Lower leg skin (tissue), 4 donors: ENCODE measurements at places on chromosomes 4 and X.

GRCh38 chr4:76585272-76585671 lies 150.2 kb downstream of the SHROOM3 start:
- no peak for DNase-seq

DNA sequence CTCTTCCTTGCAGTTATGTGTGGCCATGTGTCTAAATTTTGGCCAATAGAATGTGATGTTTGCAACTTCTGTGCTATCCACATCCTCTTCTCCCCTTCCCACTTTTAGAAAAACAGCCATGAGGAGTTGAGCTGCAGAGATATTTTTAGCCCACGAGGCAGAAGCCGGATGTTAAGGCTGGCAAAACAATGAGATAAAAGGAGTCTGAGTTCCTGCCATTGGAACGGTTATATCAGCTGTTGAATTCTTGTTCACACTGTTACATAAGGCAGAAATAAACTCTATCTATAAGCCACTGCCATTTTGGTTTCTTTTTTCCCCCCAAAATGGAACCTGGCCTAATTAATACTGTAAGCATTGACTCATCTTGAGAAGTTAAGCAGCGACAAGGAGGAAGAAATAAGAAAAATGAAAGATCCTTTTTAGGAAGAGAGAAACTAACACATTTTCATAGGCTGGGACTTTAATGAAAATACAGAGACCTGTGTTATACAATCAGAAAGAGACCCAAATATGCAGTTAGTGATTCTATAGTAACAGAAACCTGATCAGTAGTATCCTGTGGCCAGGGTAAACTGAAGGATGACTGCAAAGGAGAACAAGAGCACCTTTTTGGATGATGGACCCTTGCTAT lies 200.5 kb downstream of the INPP4B start:
- no peak for DNase-seq

- no peak for DNase-seq
Measured at GRCh38 chr4:168707205-168707604, 210.4 kb downstream of the PALLD start.

- no peak for DNase-seq
Measured at GRCh38 chr4:121421594-121421993, 40.8 kb upstream of the QRFPR start.

DNA sequence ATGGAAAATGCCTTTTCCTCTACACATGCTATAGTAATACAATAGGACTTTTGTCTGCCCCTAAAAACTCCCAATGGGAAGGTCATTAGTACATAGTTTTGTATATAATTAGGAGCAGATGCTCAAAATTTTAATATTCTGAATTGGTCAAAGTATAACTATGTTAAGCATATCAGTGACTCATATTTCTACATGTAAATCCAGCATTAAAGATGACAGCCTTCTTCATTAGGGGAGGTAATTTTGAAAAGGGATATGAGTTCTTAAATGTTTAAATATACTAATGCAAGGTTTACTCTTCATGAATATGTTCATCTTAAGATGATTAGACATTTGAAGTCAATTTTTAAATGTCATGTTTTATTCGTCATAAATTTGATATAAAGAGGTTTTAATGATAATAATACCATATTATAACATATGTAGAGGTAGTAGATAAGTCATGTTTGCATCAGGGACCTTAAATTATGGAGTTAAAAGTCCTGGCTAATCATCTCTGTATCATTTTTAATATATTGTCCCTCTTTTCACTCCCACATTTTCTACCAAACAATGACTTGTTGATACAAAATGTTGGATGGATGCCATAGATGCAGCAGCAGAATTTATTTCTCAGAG lies 218.8 kb downstream of the STPG2 start:
- DNase-seq, result no peak

GRCh38 chr4:84939113-84939512 lies 27.4 kb downstream of the WDFY3 start:
- DNase-seq, result no peak

DNA sequence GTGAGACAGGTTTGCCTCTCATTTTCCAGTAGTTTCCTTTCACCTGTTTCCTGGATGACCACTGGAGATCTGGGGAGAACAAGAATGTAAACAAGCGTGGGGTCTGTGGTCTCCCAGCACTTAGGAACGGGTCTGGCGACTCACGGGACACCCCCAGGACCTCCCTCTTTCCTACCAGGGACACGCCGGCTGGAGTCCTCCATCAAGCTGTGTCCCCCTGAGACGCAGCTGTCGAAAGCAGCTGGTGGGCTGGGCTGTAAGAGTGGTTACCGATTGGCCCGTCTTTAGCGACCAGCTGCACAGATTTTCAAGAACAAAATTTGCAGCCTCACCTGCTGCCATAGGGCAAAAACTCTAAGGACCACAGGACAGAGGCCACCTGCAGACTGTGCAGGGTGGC lies 11.9 kb downstream of the LRPAP1 start:
- DNase-seq, result no peak

GRCh38 chrX:77009691-77010090 lies 437.5 kb upstream of the FGF16 start:
- DNase-seq, result no peak

DNA sequence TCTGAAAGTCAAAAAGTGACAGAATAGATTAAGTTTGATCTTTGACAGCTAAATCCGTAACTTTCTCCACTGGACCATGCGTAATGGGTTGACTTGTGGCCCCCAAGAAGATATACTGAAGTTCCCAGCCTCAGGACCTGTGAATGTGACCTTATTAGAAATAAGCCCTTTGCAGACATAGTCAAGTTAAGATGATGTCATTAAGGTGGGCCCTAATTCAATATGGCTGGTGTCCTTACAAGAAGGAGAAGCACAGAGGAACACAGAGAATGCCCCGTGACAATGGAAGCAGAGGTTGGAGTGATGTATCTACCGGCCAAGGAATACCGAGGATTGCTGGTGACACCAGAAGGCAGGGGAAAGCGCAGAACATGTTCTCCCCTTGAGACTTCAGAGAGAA lies 14.4 kb downstream of the ENPP6 start:
- DNase-seq, result no peak

GRCh38 chrX:38154818-38155217 lies 65.9 kb downstream of the SRPX start:
- DNase-seq, result no peak

DNA sequence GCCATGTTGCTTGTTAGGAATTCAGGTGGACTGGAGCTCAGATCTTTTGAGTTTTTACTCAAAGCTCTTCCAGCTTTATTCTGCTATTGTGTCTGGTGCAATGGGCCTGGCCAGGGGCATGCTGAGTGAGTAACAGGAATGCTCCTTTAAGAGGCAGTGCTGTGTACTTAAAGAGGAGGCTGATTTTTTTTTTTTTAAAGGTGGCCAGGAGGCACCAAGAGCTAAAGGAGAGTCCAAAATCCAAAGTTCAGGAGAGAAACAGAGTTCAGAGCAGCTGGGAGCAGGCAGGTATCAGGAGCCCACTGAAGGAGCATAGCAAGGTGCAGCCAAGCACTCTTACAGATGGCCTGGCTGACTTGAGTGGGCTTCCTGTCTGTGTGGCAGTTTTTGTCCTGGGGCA lies 178.7 kb downstream of the FMR1NB start:
- no peak for DNase-seq

DNA sequence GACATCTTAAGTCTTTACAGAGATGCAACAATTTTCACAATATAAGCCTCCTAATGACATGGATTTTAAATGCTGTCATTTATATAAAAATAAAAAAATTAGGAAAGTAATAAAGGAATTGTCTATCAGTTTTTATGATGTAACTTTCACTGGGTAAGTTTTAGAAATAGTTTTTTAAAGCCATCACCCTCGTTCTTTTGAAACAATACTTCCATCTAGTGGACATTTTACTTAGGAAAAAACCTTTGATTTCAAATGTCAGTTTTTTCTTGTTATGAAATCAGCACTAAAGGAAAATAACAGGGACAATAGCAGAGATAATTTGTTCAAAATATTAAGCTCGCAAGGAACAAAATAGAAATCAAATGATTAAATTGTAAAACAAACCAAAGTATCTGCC lies 24.3 kb upstream of the NDNF start:
- no peak for DNase-seq

DNA sequence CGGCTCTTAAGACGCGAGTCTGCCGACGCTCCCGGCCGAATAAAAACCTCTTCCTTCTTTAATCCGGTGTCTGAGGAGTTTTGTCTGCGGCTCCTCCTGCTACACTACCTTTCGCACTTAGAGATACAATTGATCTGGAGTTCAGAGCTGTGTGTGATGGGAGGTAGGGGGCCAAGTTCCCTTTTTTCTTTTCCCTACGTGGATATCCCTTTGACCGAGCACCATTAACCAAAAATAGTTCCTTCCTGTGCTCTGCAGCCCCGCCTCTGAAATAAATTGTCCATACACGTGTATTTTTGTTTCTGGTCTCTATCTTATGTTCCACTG lies 555 bp upstream of the PGM2 start:
- no peak for DNase-seq

GRCh38 chrX:26613956-26614355 lies 398.0 kb downstream of the MAGEB5 start:
- DNase-seq, result no peak

DNA sequence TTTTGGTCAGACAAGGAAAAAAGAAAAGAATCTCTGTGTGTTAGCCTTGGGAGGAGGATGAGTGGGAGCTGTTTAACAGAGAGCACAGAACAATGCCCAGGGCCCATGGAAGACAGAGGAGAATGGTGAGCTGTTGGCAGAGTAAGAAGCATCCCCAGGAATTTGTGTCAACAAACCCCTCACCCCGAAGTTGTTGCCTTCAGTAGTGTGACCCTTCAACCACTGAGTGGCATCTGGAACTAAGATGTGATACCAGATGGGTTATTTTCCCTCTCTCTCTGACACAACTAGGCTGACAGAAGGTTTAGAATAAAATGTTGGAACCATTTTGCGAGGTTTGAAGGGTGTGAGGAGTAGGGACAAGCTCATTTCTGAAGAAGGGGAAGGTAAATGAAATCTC lies 25.1 kb downstream of the IGSF1 start:
- DNase-seq, result no peak

DNA sequence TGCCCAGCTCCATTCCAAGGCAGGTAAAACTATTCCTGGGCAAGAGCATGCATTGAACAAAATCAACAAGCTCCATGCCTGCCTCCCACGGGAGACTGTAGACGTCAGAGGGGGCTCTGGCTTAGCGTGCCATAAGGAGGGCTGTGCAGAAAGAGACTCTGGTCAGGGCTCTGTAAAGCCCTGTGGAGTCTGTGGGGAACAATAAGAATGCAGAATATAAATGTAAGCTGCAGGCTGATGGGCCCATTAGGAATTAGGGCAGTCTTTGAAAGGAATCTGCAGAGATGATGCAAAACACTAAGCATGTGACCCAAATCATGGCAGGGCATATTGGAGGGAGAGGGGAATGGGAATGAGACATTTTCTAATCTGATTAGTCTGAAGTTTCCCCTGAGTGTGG lies 170.3 kb downstream of the EFHC2 start:
- no peak for DNase-seq

- DNase-seq, result no peak
Measured at GRCh38 chr4:165384598-165384997, 5.8 kb downstream of the CPE start.

DNA sequence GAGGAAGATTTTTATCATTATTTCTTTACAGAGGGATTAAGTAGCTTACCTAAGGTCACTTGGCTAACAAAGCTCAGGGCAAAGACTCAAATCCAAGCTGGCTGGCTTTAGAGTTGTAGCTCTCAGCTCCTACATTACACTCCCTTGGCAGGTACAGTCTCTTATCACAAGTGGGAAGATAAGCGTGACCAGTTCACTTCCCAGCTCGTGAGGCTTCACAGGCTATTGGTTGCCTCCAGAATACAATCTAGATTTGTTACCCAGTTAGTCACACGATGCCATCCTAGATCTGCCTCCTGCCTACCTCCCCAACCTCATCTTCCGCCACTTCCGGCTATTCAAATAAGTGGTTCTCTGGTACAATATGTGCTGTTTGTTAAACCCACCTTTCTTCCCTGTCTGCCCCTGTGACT lies 3.7 kb downstream of the MMRN1 start:
- DNase-seq, result no peak

DNA sequence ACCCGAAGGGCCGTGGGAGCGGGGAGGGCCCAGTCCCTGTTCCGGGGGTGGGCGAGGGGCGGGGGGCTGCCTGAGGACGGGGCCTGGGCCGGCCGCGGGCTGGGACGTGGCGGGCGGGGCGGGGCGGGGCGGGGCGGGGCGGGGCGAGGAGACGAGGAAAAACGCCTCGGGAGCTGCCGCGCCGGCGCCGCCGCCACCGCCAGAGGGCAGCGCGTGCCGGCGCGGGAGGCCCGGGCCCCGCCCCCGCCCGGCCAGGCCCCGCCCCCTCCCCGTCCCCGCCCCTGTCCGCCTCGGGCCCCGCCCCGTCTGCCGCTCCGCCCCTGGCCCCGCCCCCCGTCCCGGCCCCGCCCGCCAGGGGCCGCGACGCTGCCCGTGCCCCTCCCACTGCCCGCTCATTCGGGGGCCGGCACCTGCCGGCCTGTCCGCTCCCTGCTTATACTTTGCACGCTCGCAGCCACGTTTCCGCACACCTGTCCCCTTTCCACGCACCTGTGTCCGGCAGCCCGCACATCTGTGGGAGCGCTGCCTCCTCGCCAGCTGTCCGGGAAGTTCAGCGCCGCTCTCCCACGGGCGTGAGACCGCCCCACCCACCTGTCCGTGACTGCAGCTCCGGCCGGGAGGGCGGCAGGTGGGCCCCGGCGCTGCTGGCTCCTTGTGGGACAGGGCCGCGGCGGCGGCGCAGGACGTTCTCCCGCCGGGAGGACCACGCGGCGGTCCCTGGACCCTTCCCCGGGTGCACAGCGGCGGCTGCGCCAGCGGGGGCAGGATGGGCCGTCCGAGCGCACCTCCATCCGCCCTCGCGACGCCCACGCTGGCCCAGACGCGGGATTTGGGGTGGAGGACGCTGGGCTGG lies 1.7 kb upstream of the FGFRL1 start:
- DNase-seq, result peak; percentile 45

DNA sequence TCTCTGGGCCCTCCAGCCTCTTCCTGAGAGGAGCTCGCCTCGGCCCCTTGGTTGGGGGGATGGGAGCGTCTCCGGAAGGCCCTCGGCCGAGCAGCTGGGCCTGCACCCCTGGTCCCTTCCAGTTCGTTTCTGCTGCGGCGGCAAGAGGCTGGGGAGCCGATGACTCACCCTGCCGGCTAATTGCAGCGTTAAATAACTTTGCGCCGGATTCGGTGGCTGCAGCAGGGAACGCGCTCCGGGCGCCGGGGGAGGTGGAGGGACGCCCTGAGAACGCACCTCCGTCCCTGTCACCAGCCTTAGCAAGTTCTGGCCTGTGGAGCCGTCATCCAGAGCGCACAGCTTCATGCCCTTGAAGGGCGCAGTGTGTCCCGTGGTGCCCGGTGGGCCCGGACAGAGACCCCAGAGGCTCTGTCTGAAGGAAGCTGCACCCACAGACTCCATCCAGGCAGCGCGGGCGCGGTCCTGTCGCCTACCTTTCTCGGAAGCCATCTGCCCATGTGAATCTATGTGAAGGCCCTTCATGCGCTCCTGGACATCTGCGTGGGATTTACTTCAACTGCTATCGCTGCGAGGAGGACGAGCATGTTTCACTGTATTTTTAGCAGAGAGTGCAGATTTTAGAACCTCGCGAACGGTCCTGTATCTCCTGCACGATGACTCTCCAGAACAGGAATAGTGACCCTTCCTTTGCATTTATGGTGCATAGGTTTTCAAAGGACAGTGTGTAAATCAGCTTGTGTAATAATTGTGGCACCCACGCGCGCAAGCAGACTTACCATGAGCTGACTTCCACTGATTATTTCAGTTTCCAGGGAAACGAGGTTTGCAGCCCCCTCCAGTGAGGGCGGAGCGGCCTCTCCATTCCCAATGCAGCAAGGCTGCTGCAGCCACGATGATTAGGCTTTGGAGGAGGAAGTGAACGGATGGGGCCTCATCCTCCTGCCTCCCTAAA lies 1.7 kb upstream of the TMEM271 start:
- peak; percentile 80 for DNase-seq
